ENCODE measurements at places on chromosomes 4 and X. TPM values are rescaled to one million over a fixed set of nuclear protein-coding genes. Genes with fewer than 3 reads are reported as not detected.

The TRIM60 gene
- not detected for total RNA-seq

The IL21 gene
- not detected for total RNA-seq

The PAGE5 gene
- not detected for total RNA-seq

The SPANXC gene
- not detected for total RNA-seq

The CCDC149 gene
- total RNA-seq = 24.1 TPM

The PPP2R2C gene
- 1.5 TPM for total RNA-seq

The AGTR2 gene
- not detected for total RNA-seq

The SLC30A9 gene
- total RNA-seq = 107 TPM

The BEX4 gene
- 123 TPM for total RNA-seq

The MAN2B2 gene
- 77.7 TPM for total RNA-seq

The CT45A1 gene
- not detected for total RNA-seq

The METTL14 gene
- 17.9 TPM for total RNA-seq

The DIPK2B gene
- 11.6 TPM for total RNA-seq

The XPNPEP2 gene
- total RNA-seq = 0.88 TPM

The KIT gene
- 59.9 TPM for total RNA-seq

The TCEAL6 gene
- 0.33 TPM for total RNA-seq

The RBMXL3 gene
- total RNA-seq = not detected

The PPAT gene
- 4.6 TPM for total RNA-seq

The PPBP gene
- total RNA-seq = 1.3 TPM

The PCDH19 gene
- total RNA-seq = 0.49 TPM

The BANK1 gene
- 15.5 TPM for total RNA-seq

The CT45A3 gene
- total RNA-seq = not detected

The CXorf49 gene
- total RNA-seq = not detected

The TMPRSS11B gene
- total RNA-seq = not detected

The CCKAR gene
- total RNA-seq = not detected

The NHSL2 gene
- total RNA-seq = 6.5 TPM

The BEX2 gene
- total RNA-seq = 107 TPM

The AMOT gene
- total RNA-seq = 20.7 TPM

The FAM47A gene
- not detected for total RNA-seq

The EVC2 gene
- total RNA-seq = 16.4 TPM

The TMEM164 gene
- 40.0 TPM for total RNA-seq

The PRICKLE3 gene
- 9.4 TPM for total RNA-seq

Data from thyroid gland (tissue), 4 donors.